ENCODE measurements at places on chromosomes 3 and 15.

DNA sequence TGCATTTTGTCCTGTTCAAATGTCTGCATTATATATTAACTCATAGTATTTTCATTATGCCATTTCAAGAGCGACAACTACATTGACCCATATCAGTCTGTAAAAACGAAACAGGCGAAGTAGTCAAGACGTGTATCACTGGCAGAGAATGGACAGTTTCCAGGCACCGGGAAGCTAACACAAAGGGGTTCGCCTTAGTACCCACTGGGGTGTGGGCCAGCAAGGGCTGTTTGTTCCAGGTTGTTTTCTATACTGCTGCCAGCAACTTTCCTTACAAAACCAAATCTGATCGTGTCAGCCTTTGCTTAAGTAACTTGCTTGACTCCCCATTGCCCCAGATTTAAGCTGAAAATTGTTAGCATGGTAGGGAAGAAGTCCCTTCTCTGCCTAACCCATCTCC, 87.1 kb downstream of the CGNL1 start:
- peak; percentile 28 for DNase-seq

DNA sequence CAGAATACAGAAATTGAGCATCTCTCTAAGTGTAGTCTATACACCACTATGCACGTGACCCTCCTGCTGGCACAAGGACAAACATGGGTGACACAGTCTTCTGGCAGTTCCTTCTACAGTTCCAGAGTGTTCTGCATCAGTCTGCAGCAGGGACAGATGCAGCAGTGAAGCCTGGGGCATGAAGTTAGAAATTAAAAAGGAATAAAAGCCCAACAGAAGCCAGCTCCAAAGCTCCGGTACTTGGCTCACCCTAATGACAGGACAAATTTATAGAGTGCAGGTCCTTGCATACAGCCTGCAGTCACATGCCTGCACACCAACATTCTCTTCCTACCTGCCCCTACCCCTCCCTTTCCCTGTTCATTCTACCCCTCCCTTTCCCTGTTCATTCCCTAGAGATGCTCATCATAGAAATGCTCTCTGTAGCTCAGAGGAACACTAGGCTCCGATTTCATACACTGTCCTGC, 15.0 kb downstream of the UACA start:
- no peak for DNase-seq

GRCh38 chr3:143963946-143964345, 7.7 kb upstream of the DIPK2A start:
- no peak for DNase-seq

DNA sequence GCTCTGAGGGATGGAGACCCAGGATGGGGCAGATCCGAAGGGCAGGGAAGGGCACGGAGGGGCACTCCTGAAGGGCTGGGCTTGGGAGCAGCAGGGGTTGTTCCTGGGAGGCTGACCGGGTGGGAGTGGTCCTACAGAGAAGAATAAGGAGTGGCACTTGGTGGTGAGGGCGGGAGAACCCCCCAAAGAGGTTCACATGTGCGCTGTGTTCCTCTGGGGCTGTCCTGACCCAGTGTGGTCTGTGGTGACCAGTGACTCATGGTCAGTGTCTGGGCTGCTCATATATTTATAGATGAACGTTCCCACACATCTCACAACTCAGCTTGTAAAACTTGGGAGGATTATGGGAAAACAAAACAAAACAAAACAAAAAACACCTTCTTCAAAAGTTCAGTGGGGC, 10.0 kb downstream of the TRPM1 start:
- DNase-seq: no peak

DNA sequence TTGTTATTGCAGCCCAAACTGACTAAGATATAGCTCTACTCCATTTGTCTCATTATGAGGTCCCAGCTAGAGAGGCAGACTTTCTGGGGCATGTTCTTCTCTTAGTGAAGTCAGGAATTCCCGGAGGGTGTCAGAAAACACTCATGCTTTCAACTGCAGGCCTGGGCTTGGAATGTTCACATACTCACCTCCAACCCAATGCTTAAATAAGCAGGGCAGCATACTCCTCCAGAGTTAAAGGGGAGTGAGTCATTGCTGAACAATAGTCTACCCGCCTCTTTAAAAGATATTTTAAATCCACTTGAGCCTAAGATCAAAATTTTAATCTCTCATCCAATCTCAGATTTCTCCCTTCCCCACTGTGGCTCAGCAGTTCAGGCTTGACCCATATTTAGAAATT, 167.8 kb upstream of the DPH6 start:
- no peak for DNase-seq

DNA sequence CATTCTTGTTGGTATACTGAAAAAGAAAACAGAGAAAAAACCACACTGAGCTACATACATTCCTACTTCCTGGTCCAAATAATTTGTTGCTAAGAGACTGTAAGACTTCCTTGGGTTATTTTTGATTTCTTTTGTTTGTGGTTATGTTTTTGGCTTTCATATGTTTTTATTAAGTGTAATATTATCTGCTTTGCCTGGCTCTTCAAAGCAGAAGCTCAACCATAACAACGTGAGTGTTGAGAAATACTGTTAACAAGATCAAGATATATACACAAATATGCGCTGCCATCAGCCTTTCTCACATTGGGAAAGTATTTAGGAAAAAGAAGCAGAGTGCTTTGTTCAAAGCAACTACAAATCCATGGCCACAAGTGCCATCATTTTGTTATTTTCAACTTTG, 556.2 kb upstream of the CBLB start:
- DNase-seq: no peak

DNA sequence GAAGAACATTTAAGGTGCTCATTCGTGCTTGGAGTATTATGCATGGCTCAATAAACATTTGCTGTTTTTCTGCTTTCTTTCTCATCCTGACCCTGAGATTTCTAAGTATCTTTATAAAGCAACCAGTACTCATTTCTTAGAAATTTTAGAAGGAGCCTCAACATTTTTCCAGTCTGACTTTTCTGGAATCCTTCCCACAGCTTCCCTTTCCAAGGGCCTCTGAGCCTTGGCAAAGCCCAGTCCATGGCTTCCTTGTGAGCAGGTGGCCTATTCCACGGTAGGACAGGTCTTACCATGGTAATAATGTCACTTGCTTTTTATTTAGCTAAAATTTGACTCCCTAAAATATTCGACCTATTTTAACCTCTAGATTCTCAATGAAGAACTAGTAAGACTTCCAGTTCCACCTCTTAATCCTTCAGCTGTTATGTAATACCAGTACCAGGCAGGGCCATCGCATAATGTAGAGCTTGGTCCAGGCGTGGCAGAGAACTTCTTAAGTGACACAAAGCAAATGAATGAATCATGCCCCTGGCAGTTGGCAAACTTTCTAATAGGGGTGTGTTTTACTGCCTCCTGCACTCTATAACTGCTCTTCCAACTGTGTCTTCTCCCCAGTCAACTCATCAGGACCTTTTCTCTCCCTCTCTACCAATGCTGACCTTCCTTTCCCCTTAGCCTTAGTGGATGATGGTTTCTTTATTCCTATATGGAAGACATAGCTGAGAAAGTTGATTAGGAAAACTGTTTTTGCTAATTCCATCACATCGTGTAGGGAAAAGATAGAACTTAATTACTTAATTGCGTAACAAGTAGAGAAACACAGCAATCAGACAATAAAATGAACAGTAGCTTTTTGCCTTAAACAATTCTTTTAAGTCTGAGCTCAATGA, 894 bp upstream of the TM4SF4 start:
- DNase-seq: no peak

GRCh38 chr15:66941108-66941711, 124.2 kb upstream of the SMAD3 start:
- no peak for DNase-seq

DNA sequence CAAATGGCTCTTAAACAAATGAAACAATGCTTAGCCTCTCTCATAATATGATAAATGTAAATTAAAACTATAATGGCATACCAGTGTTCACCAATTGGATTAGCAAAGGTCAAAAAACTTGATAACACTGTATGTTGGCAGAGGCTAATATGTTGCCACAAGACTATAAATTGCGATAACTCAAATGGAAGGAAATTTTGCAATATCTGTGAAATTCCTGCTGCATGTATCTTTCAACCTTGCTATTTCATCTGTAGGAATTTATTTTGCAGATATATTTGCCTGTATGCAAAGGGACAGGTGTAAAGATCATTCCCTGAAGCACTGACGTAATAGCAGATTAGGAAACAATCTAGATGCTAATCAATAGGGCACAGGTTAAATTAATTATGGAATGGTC, 191.4 kb upstream of the EIF1B start:
- no peak for DNase-seq

DNA sequence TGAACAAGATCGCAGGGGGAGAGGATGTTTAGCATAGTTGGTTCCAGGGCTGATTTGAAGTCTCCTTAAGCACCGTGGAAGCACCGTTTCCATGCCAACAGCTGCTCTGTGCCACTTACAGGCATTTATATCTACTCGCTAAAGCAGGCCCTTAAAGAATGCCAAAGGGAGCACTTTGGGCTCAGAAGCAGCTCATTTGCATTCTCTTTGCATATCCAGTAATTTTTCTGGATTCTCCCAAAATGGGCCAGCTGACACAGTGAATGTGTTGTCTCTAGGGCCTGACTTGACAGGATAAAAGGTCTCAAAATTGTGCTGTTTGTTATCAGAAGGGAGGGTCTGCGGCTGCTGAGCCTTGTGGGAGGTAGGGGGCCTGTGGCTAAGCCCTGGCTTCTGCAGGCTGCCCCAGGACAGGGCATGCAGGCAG, 138.6 kb downstream of the FBLN2 start:
- no peak for DNase-seq

GRCh38 chr3:52268036-52268435, 10.4 kb downstream of the WDR82 start:
- no peak for DNase-seq

- no peak for DNase-seq
Measured at GRCh38 chr3:39917065-39917773, 107.8 kb downstream of the MYRIP start.

GRCh38 chr3:157958457-157958856, 147.8 kb downstream of the SHOX2 start:
- no peak for DNase-seq

DNA sequence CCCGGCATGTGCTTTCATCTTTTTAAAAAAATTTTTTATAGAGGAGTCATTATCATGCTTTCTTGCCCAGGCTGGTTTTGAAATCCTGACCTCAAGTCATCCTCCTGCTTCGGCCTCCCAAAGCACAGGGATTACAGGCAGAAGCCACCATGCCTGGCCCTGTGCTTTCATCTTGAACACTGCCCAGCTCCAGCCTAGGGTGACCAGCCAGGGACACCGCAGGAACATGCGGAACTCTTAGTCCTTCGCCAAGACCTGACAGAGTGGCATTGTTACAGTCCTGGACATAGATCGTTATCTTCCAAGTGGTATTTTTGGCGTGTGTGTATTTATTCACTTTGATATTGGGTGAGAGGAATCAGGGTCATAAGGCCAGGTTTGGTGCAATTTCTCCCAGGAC, 7.9 kb upstream of the FURIN start:
- DNase-seq: no peak

DNA sequence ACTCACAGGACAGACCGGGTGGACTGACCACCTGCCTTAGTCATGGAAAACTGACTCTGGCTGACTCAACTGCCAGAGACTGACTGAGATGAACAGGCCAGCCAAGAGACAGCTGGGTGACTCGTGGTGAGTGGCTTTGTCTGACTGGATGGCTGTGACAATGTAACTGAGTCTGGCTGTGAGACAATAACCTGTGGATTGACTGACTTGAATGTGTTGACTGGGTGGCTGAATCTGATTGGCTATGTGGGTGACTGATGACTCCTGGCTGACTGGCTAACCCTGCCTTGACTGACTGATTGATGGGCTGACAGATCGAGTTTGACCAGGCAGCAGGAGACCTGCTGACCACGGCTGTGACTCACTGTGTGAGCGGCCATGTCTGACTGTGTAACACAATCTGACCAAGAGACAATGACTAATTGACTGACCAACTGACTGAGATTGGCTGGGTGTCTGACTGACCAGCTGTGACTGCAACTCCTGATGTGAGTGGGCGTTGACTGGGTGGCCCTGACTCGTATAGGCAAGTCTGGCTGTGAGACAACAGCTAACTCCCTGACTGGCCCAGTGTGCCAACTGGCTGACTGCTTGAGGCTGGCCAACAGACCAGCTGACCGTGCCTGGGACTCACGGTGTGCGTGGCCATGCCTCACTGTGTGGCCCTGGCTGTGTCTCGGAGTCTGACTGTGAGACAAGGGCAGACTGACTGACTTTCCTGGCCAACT, 509.1 kb downstream of the SHQ1 start:
- DNase-seq: no peak

DNA sequence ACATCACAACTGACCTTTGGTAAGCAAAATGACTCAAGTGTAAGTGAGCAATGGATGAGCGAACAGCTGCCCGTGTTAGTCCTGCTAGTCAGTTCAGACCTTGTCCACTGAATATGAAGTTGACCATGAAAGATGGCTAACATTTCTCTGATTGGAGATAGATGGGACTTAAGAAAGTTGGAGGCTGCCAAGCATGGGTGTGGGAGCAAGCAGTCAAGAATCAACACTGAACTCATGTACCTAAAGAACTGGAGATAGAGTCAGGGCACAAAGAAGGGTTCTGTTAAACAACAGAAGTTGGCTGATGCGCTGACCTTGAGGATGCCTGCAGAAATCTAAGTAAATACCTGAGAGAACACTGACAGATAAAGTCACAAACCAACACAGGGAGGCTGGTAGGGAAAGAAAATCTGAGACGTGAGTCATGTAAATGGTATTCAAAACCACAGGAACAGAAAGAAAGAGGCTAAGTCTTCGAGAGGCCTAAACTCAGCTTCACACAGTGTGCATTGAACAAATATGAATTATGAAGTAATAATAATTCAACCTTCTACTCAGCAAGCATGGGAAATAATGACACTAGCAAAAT, 30.7 kb upstream of the ANPEP start:
- no peak for DNase-seq

GRCh38 chr15:65724464-65725215, 67.5 kb downstream of the DENND4A start:
- no peak for DNase-seq

- DNase-seq: no peak
Measured at GRCh38 chr3:150237490-150237889, 170.6 kb upstream of the TSC22D2 start.

DNA sequence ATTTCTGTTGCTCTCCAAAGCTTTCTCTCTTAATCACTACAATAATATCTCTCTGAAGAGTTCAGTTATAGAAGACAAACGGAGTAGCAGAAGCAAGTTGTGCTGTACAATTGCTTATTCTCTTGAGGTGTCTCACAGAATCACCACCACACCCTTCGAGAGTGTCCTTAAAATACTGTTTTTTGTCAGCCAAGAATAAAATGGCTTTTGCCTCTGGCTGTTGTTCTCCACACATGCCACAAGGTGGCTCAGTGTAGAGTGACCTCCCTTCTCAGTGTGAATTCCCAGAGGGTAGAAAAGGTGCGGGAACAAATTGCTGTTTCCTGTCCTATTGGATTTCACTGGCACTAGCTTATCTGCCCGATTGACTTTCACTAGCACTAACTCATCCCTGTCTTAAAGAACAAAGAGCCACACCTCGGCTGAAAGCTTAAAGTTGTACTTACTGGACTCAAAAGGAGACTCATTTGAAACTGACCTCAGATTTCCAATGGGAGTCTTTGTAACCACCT, 134.2 kb upstream of the SATB1 start:
- no peak for DNase-seq

- no peak for DNase-seq
Measured at GRCh38 chr3:184532940-184533732, 28.4 kb upstream of the EPHB3 start.

GRCh38 chr15:62437753-62438152, 272.7 kb upstream of the C2CD4B start:
- no peak for DNase-seq

Data from amygdala (tissue), 56 donors.